Tibial artery (tissue), 4 donors: ENCODE measurements at places on chromosomes 6 and 20.

DNA sequence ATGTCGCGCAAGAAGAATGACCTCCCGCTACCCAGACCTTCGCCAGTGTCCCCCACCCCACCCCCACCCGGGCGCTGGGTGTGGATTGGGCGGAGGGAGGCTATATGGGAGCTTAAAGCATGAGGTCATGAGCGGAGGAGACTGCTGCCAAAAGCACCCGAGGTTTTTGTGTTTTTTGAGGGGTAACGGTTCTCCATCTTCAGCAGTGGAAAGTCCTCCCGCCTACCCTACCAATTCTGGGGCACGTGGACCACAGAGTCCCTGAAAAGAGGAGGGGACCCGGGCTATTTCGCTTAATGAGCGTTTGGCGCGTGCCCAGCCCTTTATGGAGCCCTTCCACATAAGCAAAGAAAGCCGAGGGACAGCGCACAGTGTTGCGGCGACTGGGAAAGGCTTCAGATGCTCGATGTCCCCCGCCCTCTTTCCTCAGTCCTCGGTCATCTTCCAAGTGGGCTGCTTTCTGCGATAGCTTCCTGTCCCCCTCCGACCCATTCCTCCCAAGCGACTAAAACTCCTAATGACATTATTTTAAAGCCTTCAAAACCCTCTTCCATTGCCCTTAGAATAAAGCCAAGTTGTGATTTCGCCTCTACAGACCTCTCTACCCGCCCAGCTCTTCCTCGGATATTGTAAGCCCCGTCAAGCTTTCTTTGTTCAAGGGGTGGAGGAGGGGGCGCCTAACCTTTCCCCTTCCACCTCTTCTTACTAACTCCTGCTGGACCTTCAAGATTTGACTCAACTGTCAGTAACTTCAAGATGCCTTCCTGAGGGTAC lies 2.1 kb upstream of the TRERF1 start:
- DNase-seq = peak; percentile 51

GRCh38 chr6:116173928-116174327 lies 48.0 kb upstream of the COL10A1 start:
- DNase-seq = no peak

GRCh38 chr20:34824806-34825529 lies 483 bp downstream of the NCOA6 start:
- DNase-seq = peak; percentile 43

- DNase-seq = no peak
These were observed 303.3 kb upstream of the MMS22L start for GRCh38 chr6:97586344-97586743.

- DNase-seq = no peak
These were observed 55.7 kb downstream of the FYN start for GRCh38 chr6:111817451-111818120.

- DNase-seq = no peak
These were observed 51.1 kb downstream of the GTF2H5 start for GRCh38 chr6:158219228-158219627.

- DNase-seq = no peak
These were observed 99.7 kb downstream of the BMP7 start for GRCh38 chr20:57166568-57167291.

DNA sequence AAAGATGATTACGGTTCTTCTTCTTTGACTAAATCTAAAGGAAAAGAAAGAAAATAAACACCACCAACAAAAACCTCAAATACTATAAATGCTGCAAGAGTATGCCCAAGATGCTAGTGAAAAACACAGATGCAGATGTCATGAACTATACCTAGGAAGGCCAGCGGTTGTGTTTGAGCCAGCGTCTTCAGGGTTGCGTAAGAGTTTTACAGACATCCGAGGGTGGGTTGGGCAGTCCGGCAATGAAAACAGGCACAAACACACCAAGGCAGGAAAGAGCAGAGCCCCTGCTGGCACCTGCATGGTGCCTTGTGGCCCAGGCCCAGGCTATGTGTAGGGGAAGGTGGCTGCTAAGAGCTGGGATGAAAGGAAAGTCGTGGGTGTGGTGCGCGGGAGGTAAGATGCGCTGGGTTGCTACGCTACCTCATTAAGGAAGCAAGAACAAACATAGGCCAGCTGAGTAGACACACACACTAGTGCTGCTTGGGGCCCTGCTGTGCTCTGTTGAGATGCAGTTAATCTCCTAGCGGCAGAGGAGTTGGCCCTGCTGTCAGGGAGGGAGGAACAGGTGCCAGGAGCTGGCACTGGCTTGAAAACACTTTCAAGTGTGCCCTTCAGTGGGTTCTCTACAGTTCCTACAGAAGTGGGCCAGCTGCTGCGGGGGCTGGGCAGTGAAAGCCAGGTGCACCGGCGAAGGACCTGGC lies 170.2 kb upstream of the PLN start:
- DNase-seq = no peak

DNA sequence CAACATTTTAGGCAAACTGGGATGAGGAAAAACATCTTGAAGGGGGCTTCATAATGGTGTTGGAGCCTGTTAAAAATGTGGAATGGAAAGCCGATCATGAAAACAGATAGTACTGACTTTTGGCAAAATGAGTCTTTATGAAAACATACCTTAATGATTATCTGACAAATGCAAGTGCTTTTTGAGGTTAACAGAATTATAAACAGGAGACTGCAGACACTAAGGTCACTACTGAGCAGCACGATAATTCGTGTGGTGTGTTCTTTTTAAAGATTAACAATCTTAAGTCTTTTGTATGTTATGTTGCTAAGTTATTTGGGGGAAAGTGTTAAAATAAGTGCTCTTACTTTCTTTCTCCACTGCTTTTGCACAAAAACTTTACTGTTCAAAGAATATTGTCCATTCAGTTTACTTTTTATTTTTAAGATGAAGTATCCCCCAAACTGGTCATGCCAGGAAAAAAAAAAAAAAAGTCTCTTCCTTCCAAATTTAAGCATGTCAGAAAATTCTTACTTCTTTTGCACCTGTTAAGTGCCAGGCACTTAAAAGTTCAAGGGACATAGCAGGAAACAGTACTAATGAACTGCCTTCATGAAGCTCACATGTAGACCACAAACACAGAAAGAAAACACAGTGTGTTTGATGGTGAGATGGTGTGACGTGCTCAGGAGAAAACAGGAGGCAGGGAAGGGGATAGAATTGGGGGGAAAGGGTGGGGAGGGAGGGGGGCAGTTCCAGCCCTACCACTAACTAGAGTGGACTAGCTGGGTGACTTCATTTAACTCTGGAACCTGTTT lies 73.2 kb downstream of the CDYL start:
- no peak for DNase-seq
